Naive thymus-derived CD8-positive, alpha-beta T cell (primary cell): ENCODE measurements at places on chromosomes 11 and 22.

DNA sequence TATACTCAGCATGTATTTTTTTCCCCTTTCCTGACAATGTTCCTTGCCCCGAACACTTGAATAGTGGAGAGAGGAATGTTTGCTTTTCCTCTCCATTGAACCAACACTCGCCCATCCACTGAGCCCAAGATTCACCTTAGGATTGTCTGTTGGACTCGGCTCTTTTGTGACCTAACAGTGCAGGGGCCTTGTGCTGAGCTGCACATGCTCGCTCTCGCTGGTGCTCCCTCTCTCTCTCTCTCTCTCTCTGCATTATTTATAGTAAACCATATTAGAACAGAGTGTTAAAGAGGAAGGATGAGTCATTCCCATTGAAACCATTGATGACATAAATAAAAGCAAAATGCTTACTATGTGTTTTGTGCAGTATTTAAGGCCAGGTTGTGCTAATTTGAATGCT, 20.7 kb downstream of the ZBTB16 start:
- H3K27me3 ChIP-seq: peaks cover 11% of the 10 kb centered on the region
- peaks cover 66% of the 10 kb centered on the region for H3K4me1 ChIP-seq
- no peak for DNase-seq
- H3K36me3 ChIP-seq: no peaks in the 10 kb centered on the region

DNA sequence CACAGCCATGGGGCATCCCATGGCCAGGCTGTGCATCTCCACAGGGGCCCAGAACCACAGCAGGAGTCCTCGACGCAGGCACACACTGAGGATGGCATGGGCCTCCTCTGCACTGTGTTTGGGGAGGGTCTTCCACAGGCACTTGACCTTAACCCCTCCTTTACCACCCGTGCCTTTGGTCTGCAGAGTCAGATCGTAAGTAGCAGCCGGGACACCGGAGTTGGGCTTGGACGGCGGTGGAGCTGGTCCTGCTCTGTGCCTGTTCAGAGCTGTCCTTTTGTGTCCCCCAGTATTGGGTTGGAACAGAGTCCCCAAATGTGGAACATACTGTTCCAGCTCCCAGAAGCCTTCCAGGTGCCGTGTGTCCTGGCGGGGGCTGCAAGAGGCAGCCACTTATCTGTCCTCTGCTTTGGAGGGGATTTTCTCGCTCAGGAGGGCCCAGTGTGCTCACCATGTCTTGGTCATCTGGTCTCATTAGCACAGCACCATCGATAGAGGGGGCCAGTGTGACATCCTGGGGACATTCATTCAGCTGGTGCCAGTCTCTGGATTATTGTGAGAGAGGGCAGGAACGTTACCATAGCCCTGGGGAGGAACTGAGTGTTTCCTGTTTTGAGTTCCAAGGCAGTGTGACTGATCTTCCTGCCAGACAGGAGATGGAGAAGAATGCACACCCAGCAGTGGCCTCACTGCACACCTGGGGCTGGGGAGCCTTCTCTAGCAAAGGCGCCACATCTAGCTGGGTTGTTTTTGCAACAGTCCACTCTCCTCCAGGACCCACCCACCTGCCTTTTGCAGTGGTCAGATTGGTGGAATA, 12.4 kb downstream of the CRELD2 start:
- peak overlapping the region; percentile 51 for H3K27ac ChIP-seq
- H3K27me3 ChIP-seq: no peaks in the 10 kb centered on the region
- DNase-seq: no peak

- H3K36me3 ChIP-seq: no peaks in the 10 kb centered on the region
- H3K4me1 ChIP-seq: no peaks in the 10 kb centered on the region
- no peak for DNase-seq
- no peak overlapping the region for H3K4me3 ChIP-seq
- no peak overlapping the region for H3K27ac ChIP-seq
Measured at GRCh38 chr11:106961518-106961917, 56.8 kb downstream of the GUCY1A2 start.

GRCh38 chr11:120807414-120808150, 216.3 kb upstream of the TBCEL start:
- H3K36me3 ChIP-seq: no peaks in the 10 kb centered on the region
- H3K27me3 ChIP-seq: peaks cover 4% of the 10 kb centered on the region
- H3K4me3 ChIP-seq: no peak overlapping the region
- no peak overlapping the region for H3K27ac ChIP-seq
- H3K4me1 ChIP-seq: no peaks in the 10 kb centered on the region

DNA sequence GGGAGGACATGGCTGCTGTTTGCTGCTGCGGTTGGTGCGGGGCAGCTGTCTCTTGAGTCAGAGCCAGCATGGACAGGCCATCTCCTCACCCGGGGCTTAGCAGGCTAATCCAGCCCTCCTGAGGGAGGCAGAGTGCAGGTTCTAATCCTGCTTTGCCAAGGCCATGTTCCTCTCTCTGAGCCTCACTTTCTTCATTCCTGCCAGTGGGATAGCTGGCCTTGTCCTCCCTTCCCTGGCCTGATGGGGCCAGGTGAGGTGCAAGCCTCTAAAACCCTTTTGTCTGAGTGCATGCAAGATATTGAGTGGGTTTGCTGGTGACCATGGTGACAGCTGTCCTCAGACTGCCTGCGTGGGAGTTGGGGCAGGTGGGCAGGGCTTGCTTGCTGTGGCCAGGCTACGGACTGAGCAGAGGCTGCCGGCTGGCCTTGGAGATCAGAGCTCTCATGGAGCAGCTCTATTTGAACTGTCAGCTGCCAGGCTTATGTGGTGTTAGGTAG, 3.6 kb downstream of the USP35 start:
- no peak for DNase-seq
- H3K4me3 ChIP-seq: no peak overlapping the region
- H3K36me3 ChIP-seq: peaks cover 3% of the 10 kb centered on the region
- H3K27ac ChIP-seq: no peak overlapping the region

DNA sequence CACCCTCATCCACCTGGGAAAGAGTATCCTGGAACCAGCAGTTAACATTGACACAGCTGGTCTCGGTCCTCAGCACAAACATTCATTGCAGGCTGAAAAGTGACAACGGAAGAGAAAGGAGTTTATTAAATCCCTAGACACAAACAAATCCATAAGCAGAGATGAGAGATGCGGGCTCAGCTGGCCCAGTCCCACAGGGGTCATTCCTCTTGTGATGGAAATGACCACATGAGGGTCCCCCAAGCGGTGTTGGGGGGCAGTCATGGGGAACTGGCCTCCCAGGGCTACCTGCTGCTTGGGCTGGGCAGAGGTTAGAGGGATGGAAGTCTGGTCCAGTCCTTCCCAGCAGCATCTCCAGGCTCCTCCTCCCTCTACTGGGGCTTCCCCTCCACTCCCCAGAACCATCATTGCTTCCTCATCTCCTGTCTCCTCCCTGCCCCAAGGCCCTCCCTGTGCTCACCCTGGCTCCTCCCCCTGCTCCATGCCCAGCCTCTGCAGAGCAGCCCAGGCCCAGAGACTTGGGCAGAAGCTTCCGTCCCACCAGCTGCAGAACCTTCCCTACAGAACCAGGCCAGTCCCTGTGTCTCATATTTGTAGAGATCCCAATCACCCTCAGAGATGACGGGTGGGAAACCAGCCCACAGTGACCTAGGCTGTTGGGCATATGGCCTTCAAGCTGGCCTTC, 5.4 kb upstream of the IGLL5 start:
- H3K4me3 ChIP-seq: no peak overlapping the region
- H3K27me3 ChIP-seq: peaks cover 3% of the 10 kb centered on the region
- no peaks in the 10 kb centered on the region for H3K36me3 ChIP-seq
- DNase-seq: no peak
- peaks cover 56% of the 10 kb centered on the region for H3K4me1 ChIP-seq

- peaks cover 64% of the 10 kb centered on the region for H3K4me1 ChIP-seq
- H3K27me3 ChIP-seq: no peaks in the 10 kb centered on the region
- no peaks in the 10 kb centered on the region for H3K36me3 ChIP-seq
- H3K27ac ChIP-seq: peak overlapping the region; percentile 75
- no peak for DNase-seq
- no peak overlapping the region for H3K4me3 ChIP-seq
Measured at GRCh38 chr22:22811016-22812009, 76.3 kb upstream of the IGLL5 start.

DNA sequence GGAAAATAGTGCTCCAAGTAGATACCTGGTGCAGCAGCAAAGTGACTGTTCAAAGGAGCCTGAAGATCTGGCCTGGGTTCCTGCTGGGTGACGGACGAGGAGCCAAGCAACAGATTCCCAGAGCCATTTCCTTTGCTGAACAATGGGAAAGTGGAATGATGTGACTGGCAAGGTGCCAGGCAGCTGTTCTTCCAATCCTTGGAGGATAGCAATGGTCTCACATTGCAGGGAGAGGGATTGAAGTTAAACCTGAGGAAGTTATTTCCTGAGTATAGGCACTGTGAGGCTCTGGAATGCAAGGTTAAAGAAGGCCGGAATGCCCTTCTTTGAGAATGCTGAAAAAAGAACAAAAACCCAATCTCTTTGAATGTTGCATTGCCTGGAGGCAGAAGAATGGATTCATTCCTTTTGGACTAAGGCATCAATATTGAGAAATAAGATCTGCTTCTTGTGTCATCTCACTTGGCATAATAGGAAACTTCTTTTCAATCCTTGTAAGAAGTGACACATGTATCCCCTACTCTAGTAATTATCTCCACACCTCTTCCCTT, 223.8 kb downstream of the BLID start:
- peaks cover 3% of the 10 kb centered on the region for H3K27me3 ChIP-seq
- H3K36me3 ChIP-seq: peaks cover 4% of the 10 kb centered on the region
- no peak for DNase-seq

DNA sequence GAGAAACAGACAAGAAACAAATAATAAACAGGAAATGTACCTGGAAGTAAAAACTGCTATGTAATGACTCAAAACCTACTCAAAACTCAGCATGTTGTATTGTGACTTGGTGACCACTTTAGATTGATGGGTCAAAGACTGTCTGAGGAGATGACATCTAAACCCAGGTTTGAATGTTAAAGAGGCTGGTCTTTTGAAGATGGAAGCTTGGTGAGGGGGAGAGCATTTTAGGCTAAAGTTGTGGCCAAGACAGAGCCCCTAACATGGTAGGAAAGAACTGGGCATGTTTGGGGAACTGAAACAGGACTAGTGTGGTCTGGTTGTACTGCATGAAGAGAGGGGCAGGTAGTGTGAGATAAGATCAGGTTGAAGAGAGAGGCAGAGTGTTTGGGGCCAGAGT, 85.3 kb upstream of the MYO18B start:
- no peak for DNase-seq
- H3K36me3 ChIP-seq: no peaks in the 10 kb centered on the region
- H3K4me1 ChIP-seq: peaks cover 2% of the 10 kb centered on the region
- H3K27me3 ChIP-seq: no peaks in the 10 kb centered on the region
- no peak overlapping the region for H3K27ac ChIP-seq

DNA sequence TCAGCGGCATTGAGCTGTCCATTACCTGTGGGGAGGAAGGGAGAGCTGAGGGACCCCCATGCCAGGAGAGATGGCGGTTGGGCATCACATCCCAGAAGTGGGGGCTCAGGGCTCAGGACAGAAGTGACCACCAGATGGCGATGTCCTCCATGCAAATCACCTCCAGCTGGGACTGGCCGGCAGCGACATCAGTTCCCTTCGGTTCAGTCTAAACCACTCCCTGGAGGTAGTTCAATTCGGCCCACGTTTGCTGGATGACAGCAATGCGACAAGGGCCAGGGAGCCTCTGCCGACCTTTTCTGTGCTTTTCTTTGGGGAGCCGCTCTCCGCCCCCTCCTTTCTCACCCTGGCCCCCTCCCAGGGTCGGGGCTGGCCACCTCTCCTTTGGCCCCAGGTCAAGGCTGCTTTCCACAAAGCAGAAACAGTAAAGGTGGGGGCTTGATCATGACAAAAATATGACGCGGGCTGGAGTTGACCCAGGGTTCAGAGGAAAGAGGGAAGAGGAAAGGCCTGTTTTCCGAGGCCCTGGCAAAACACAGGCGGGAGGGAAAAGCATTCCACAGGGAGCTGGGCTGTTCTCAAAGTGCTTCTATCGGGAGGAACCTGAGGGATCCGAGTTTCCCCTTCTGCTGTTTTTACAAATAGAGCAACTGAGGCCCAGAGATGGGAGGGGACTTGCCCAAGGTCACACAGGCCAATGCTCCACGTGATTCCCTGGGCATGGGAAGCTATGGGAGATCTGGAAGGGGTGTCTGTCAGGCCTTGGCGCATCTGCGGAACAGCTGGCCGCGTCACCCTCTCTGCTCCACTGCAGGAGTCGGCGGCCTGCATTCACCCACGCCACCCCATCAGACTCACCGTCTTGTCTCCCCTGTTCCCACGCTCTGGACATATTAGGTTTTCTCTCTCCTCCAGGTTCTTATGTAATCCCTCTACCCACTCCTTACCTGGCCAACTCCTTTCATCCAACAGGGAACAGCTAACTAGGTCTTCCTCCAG, 54.7 kb downstream of the FBXO7 start:
- no peak overlapping the region for H3K4me3 ChIP-seq
- H3K27me3 ChIP-seq: peaks cover 14% of the 10 kb centered on the region
- DNase-seq: peak; percentile 47
- H3K36me3 ChIP-seq: no peaks in the 10 kb centered on the region
- peaks cover 2% of the 10 kb centered on the region for H3K4me1 ChIP-seq

DNA sequence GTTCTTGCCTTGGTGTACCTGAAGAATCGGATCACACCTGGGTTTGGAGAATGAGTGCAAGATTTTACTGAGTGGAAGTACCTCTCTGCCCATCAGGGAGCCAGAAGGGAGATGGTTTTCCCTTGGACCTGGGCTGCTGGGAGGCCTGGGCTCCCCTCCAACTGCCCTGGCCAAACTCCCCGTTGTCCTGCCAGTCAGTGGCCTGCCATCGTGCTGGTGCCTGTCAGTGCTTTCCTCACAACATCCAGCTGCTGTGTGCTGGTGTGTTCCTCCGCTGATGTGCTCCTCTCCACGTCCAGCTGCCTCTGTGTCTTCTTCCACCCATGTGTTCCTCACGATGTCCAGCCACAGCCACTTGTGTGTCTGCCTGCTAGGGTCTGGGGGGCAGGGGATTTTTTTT, 87.9 kb upstream of the CLPB start:
- H3K36me3 ChIP-seq: no peaks in the 10 kb centered on the region
- no peak for DNase-seq
- H3K4me3 ChIP-seq: no peak overlapping the region
- H3K27ac ChIP-seq: no peak overlapping the region

GRCh38 chr11:106983261-106983660, 35.0 kb downstream of the GUCY1A2 start:
- no peaks in the 10 kb centered on the region for H3K36me3 ChIP-seq
- DNase-seq: no peak
